ENCODE measurements at places on chromosomes 7 and 10. TPM values are rescaled to one million over a fixed set of nuclear protein-coding genes. Genes with fewer than 3 reads are reported as not detected.
A peak's percentile ranks its signal among the peaks of the same experiment; 100 is the strongest.

GRCh38 chr7:66921918-66922486 is 977 bp downstream of the TMEM248 start:
- DNase-seq = no peak
- peak overlapping the region; percentile 96 for H3K4me3 ChIP-seq
- no peak overlapping the region for H3K27ac ChIP-seq

- no peak overlapping the region for H3K27ac ChIP-seq
- no peak for DNase-seq
- H3K4me3 ChIP-seq = no peak overlapping the region
- H3K27me3 ChIP-seq = no peaks in the 10 kb centered on the region
Observed at GRCh38 chr7:19674266-19674960, 34.4 kb downstream of the POLR1F start.

- H3K4me3 ChIP-seq = peak overlapping the region; percentile 98
- H3K36me3 ChIP-seq = peaks cover 10% of the 10 kb centered on the region
- peak overlapping the region; percentile 61 for H3K27ac ChIP-seq
- no peaks in the 10 kb centered on the region for H3K27me3 ChIP-seq
Observed at GRCh38 chr10:1047937-1048336, 982 bp downstream of the IDI1 start.

- no peak overlapping the region for H3K4me3 ChIP-seq
- no peaks in the 10 kb centered on the region for H3K27me3 ChIP-seq
- DNase-seq = no peak
- peaks cover 12% of the 10 kb centered on the region for H3K4me1 ChIP-seq
- no peaks in the 10 kb centered on the region for H3K36me3 ChIP-seq
- no peak overlapping the region for H3K27ac ChIP-seq
Observed at GRCh38 chr10:58980826-58981415, 195.5 kb upstream of the PHYHIPL start.

DNA sequence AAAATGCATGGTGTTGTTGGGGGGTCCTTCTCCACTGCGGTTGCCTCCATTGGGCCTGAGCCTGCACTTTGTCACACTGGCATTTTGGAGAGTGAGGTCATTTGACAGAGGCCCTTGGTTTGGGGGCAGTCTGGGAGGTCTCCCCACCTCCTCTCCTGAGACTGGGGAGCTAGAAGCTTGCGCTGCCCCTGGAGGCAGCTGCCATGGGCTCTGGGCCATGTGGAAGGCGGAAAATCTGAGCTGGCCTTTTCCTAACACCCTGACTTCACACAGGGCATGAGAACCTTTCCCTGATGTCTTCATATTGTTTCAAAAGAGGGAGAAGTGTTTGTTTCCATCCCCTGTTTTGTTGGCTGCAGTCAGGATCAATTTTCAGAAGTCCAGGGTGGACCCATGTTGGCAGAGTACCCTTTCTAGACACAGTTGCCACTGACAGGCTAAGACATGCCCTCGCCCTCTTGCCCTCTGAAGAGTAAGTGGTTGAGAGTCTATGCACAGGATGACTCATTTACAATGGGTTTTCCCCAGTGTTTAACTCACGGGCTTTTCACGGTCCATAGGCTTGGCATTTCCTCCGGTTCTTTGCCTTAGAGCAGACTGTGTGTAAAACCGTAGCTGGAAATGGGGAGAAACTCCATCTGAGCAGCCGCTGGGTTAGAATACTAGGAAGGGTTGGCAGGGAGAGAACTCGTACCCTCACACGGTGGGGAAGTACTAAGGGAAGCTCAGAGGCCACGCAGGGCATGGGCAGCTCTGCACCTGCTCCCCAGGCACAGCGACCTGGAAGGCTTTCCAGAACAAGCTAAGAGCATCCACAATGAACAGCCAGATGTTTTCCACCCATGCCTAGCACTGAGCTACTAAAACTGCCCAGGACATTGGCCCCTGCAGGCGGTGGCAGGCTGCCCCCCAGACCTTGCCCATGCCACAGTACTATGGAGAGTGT is 655.0 kb downstream of the SDK1 start:
- no peak for DNase-seq
- no peak overlapping the region for H3K27ac ChIP-seq
- H3K27me3 ChIP-seq = no peaks in the 10 kb centered on the region
- H3K36me3 ChIP-seq = no peaks in the 10 kb centered on the region
- H3K4me1 ChIP-seq = no peaks in the 10 kb centered on the region

DNA sequence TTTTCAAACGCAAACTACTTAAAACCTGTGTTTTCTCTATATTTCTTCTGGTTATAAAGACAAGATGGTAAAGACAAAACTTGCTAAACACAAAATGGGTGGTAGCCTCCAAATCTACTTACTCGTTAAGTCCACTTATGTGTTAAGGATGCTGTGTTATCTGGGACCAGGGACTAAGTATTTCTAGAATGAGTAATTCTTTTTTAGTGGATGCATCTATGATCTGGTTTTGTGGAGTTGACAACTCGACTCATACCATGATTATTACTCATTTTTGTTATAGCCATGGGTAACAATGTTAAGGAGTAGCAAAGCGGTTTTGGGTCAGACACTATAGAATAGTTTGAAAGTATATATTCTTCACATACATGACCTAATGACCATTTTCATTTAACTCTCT is 239.5 kb upstream of the FOXP2 start:
- DNase-seq = no peak
- no peak overlapping the region for H3K27ac ChIP-seq
- H3K4me3 ChIP-seq = no peak overlapping the region
- H3K4me1 ChIP-seq = no peaks in the 10 kb centered on the region

- no peak for DNase-seq
- no peaks in the 10 kb centered on the region for H3K27me3 ChIP-seq
- H3K27ac ChIP-seq = no peak overlapping the region
- no peak overlapping the region for H3K4me3 ChIP-seq
- no peaks in the 10 kb centered on the region for H3K36me3 ChIP-seq
Observed at GRCh38 chr7:4661871-4662270, 20.2 kb upstream of the FOXK1 start.

DNA sequence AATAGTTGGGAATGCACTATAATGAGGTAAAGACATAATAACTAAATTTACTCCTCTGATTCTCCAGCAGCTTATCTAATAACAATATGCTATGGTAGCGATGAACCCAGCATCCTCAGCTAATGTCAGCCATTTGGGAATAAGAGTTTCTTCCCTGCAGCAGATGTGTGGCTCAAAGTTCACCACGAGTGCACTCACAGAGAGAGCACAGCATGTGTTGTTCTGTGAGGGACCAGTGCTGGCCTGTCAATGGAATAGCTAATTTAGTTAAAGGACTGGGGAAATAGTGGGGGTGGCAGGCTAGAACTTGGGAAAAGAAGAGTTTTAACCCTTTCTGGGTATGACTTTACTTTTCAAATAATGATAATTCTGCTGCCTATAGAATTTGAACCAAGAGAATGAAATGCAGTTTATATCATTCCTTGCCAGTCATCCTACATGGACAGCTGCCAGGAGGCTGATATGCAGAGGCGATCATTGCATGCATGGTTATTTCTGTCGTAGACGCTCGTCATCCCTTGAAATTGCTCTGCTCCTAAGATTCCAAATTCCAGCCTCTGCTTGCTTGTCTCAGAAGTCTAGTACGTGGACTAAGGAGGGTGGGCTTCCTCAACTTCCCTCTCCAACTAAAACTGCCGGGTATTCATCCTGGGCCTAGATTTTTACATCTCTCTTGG is 355.6 kb downstream of the RNLS start:
- no peaks in the 10 kb centered on the region for H3K27me3 ChIP-seq
- no peak overlapping the region for H3K27ac ChIP-seq

DNA sequence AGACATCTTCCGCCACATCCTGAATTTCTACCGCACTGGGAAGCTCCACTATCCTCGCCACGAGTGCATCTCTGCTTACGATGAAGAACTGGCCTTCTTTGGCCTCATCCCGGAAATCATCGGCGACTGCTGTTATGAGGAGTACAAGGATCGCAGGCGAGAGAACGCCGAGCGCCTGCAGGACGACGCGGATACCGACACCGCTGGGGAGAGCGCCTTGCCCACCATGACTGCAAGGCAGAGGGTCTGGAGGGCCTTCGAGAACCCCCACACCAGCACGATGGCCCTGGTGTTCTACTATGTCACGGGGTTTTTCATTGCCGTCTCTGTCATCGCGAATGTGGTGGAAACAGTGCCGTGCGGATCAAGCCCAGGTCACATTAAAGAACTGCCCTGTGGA is 1.9 kb downstream of the KCND2 start:
- H3K4me1 ChIP-seq = peaks cover 10% of the 10 kb centered on the region
- no peak overlapping the region for H3K4me3 ChIP-seq
- no peak overlapping the region for H3K27ac ChIP-seq
- peaks cover 6% of the 10 kb centered on the region for H3K27me3 ChIP-seq
- H3K36me3 ChIP-seq = no peaks in the 10 kb centered on the region

GRCh38 chr7:35482231-35482630 is 212.7 kb downstream of the HERPUD2 start:
- no peaks in the 10 kb centered on the region for H3K27me3 ChIP-seq
- no peak overlapping the region for H3K27ac ChIP-seq
- no peaks in the 10 kb centered on the region for H3K4me1 ChIP-seq
- no peak for DNase-seq
- H3K4me3 ChIP-seq = no peak overlapping the region
- no peaks in the 10 kb centered on the region for H3K36me3 ChIP-seq

DNA sequence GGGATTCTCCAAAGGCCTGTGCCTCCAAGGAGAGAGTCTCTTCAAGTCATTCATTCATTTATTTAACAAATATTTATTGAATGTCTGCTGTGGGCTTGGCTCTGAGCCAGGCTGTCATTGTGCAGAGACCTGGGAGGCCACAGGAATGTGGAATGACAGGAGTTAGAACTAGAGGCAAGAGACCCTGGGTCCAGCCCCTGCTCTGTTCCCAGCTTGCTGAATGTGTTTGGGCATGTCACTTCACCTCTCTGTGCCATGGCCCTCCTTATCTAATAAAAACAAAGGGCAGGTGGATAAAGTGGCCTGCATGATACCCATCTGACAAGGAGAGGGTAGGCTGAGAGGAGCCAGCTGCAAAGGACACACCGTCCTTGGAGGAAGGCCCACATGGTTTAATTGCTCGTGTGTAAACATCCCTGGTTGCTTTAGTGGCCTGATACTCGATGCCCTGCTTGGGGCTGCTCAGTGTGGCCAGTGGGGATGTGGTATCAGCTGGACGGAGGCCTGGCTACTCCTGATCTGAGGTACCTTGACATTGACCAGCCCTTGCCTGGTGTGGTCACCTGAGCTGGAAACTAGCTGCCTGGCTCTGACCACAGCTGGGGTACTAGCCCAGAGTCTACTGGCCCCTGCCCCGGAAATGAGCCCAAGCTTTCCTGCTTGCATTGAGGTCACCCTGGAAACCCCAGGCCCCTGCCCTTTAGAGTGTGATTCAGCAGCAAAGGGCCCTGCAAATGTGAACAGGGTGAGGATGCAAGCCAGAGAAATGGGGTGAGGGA is 116.2 kb downstream of the CDH23 start:
- no peak overlapping the region for H3K4me3 ChIP-seq
- H3K4me1 ChIP-seq = no peaks in the 10 kb centered on the region
- no peak overlapping the region for H3K27ac ChIP-seq

The GLI3 gene
- 10.6 TPM for polyA plus RNA-seq

The CUZD1 gene
- 15.1 TPM for polyA plus RNA-seq

The SPDYE11 gene
- not detected for polyA plus RNA-seq
